H54 (cell line): ENCODE measurements at places on chromosomes 6 and 20.

DNA sequence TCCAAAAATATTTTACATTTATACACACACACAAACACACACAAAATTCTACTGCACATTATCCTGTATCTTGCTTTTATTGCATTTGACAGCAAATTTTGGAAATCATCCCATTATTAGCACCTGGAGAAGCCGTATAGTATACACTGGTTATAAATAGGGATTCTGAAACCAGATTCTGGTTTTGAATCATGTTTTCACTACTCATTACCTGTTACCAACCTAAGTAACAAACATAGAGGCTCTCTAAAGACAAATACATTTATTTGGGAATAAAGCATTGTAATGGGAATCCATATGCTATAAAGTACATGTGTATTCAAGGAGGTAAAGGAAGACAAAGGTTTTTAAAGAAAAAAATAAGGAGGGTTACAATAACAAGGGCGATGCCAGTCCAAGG, 106.8 kb downstream of the OR2B2 start:
- no peak for DNase-seq

- DNase-seq, result no peak
Observed at GRCh38 chr6:49499126-49499525, 597 bp upstream of the GLYATL3 start.

DNA sequence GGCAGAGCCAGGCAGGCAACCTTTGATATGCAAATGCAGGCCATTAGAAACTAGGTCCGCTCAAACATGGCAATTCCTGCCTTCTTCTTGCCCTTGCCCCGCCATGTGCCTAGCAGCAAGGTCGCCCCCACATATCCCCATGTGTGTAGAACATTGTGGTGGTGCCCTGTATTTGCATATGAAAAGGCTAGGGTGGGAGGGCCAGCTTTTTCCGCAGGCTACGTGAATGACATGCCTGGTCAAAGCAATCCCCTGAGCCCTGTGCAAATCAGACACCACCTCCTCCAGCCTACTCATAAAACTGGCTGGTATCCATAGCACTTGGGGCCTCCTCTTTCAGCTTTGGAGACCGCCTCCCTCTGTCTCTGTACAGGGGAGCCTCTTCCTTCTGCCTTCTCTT, 31.6 kb downstream of the GSTA2 start:
- DNase-seq, result no peak

DNA sequence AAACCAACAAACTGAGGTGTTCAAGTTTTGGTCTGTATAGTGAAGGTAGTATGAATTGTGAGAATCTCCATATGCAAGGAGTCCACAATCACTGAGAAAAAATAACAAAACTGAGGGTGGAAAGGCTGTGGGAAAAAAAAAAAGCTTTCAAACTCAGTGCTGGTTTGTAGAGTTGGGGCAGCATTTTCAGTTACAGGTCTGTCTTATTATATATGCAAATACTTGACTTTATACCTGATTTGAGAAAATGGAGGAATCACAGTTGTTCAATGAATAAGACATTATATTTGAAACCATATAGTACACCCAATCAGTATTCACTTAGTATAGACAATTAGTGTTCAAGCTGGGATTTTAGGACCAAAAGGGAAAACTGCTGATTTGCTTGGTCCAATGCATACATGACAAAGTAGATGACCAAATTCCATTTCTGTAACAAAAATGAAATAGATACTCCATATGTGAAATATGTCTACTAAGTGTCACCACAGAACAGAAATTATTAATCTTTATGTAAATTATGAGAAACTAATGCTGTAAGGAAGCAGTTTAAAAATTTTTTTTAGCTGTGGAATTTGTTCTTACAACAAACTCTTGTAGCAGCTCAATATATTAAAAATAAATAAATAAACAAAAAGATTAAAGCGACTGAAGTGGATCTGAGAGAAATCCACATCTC, 187.7 kb downstream of the ASCC3 start:
- DNase-seq, result no peak

DNA sequence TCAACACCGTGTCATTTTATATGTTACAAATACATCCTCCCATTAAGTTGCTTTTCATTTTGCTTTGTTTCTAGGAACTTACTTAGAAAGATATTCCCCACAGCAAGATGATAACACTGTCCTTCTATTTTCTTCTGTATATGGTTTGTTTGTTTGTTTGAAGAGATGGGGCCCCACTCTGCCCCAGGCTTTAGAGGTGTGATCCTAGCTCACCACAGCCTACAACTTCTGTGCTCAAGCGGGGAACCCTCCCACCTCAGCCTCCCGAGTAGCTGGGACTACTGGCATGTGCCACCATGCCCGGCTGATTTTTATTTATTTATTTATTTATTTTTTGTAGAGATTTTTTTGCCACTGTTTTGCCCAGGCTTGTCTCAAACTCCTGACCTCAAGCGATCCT, 14.2 kb upstream of the GMDS start:
- DNase-seq, result no peak
